Left ventricle myocardium superior (tissue), 1 donor: ENCODE measurements at places on chromosomes 12 and 14. TPM values are rescaled to one million over a fixed set of nuclear protein-coding genes. Genes with fewer than 3 reads are reported as not detected.

- DNase-seq = no peak
These were observed 187.8 kb downstream of the ADGRD1 start for GRCh38 chr12:131141514-131141913.

DNA sequence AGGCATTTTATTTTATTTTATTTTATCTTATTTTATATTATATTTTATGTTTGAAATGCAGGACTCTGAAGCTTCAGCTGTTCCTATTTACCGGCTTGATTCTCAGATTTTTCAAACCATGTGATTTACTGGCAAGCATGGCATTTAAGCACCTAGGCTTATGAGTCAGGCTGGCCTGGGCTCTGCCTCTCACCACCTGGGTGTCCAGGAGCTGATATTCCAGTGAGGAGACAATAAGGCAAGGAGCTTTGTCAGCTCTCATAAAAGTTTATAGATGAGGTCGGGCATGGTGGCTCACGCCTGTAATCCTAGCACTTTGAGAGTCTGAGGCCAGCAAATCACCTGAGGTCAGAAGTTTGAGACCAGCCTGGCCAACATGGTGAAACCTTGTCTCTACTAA lies 2.1 kb downstream of the DAO start:
- DNase-seq = no peak

GRCh38 chr12:53219292-53219955 lies 12.4 kb upstream of the ITGB7 start:
- DNase-seq = peak; percentile 67

DNA sequence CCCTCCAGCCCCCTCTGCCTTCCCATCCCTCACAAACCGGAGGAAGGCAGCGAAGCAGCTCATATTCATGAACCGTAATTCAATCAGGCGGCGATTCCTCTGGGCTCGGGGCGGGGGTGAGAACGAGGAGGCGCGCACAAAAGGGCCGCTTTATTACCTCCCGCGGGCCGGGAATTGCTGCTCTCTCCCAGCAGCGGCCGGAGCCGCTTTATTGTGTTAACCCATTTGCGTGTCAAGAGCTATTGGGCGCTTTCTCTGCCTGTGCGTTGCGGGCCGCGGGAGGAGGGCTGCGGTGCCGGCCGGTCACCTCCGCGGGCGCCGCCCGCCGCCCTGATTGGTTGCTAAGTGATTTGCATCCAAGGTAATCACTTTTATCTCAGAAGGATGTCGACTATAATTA lies 4.8 kb downstream of the FAM222A start:
- DNase-seq = no peak

- DNase-seq = no peak
These were observed 1.5 kb upstream of the OTX2 start for GRCh38 chr14:56811593-56812363.

- DNase-seq = no peak
These were observed 110.6 kb upstream of the AMIGO2 start for GRCh38 chr12:47190271-47190750.

- DNase-seq = no peak
These were observed 200.9 kb downstream of the RPAP3 start for GRCh38 chr12:47504775-47505446.

DNA sequence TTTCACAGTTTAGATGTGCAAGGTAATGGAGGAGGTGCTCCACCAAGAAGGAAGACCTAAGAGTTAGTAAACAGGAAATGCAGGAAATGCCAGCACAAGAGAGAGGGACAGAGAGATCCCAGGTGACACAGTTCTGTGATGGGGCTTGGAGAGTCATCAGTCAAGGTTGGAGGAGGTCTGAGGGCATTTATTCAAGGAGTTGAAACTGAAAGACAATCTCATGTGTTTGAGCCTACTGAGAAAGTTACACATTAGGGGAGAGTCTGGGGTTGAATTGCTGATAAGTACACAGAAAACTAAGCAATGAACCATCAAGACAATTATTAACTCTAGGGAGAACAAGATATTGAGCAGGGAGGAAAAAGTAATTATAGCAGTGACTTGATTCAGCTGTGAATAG lies 138.5 kb downstream of the ANO6 start:
- no peak for DNase-seq

DNA sequence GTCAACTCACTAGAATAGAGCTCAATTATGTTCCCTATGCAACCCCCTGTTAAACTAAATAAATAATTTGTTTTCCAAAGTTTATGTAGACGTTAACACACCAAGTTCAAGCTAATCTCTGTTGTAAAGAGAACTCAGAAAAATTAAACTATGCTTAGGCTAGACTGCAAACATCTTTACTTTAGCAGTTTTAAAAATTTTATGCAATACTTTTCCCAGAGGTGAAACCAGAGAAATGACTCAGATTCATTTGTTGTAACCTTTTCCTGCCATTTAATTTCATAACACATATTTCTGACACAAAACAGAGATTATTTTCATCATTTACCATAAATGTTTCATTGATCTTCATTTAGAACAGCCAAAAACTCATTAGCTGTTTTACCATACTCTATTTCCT lies 27.4 kb downstream of the ABCC9 start:
- no peak for DNase-seq

GRCh38 chr12:66456612-66457011 lies 154.3 kb downstream of the HELB start:
- DNase-seq = no peak

DNA sequence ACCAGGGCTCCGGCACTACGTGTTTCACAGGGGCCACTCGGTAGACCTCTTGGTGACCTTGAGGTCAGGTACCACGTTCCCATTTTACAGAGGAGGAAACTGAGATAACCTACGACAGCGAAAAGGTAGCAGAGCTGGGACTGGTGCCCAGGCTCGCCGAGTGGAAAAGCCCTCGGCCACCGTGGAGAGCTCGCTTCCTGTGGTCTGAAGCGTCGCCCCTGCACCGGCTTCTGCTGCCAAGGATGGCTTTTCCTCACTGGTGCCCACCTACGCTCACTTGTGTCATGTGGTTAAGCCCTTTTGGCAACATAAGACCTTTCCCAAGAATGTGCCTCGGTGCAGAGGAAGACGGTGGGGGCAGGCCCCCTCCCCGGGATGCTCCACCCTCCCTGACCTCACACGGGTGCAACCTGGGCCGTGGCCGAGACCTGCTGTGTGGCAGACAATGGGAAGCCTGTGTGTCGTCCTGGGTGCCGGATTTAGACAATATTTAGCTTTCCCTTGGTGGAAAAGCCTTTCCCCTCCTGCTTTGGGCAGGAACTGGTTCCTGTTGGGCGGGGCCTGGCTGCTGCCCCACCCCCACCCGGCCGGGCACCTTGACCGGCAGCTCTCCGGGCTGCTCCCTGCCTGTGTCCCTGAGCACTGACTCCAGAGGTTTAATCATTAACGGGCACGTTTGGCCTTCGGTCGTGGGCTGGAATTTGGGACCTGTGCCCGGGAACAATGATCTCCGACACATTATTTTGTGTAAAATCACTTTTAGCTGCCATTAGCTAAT lies 32.4 kb upstream of the PPP1R13B start:
- peak; percentile 73 for DNase-seq

DNA sequence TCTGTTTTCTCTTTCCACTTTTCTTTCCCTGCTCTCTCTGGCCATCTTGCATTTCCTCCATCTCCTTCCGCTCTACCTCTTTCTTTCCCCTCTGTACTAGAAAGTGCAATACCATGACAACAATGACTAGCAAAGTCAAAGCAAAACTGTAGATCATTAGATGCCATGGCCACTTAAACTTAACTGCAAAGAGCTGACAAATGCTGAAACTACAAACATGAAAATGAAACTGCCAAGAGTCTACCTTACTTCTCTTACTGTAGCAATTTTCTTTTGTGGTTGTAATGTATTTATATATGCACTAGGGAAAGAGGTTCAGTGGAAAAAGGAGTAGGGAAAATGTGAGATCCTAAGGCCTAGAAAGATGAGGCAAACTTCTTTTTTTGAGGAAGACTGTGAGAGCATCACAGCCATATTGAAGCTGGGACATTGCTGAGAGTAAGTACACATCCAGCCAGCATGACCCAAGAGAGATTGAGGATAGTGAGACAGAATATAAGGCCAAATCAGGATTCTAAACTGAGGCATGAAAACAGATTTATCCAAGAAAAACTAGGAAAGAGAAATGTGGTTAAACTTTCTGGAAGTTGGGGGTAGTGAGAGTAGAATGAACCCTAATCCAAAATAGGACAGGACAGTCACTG lies 276.6 kb upstream of the NAV3 start:
- DNase-seq = no peak

GRCh38 chr14:92280554-92281262 lies 42.3 kb upstream of the SLC24A4 start:
- DNase-seq = no peak

- DNase-seq = no peak
These were observed 1.3 kb downstream of the TEAD4 start for GRCh38 chr12:2960390-2960956.

GRCh38 chr12:106193394-106194215 lies 54.2 kb downstream of the CKAP4 start:
- no peak for DNase-seq

- no peak for DNase-seq
These were observed 591 bp downstream of the GXYLT1 start for GRCh38 chr12:42144158-42144407.

GRCh38 chr14:24903337-24903736 lies 146.6 kb downstream of the STXBP6 start:
- no peak for DNase-seq

DNA sequence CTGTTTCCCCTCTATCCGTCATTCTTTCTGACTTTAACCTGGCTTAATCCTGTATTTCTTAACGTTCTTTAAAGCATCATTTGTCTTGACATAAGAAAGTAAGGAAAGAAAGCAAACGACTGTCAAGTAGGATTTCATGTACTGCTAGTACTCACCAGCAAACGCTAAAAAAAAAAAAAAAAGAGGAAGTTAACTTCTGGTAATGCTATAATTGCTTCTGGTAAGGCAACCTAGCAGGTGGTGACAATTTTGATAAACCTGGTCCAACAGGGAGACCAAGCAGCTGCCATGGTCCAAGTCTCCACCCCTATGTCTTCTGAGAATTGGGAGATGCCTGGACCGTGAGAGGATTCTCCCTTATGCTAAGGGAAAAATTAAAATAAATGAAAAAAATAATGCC lies 306.6 kb downstream of the DAD1 start:
- DNase-seq = no peak

DNA sequence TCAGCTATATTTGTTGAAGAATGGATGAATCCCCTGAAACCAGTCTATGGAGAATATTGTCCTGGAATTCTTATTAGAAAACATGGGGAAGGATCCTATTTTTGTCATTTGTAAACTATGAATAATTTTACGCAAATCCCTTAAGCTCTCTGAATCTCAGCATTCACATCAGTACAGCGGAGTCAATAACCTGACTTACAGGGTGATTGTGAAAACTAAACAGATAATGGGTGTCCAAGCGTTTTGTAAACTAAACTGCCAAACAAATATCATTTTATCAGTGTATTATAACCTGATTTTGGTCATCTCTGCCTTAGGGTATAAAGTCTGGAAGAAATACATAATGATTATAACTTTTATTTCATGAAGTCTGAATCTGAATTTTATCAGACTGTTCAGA lies 10.0 kb downstream of the ART4 start:
- DNase-seq = no peak

B3GNT4 gene
- total RNA-seq = not detected

OLR1 gene
- 0.64 TPM for total RNA-seq

PMEL gene
- total RNA-seq = 0.57 TPM

GALNT8 gene
- total RNA-seq = 1.7 TPM

GPR132 gene
- total RNA-seq = 1.3 TPM

RIN3 gene
- total RNA-seq = 14.7 TPM

RDH11 gene
- total RNA-seq = 12.5 TPM

SMOC1 gene
- 0.45 TPM for total RNA-seq

MYO1H gene
- 0.52 TPM for total RNA-seq

NPFF gene
- not detected for total RNA-seq
